ENCODE measurements at places on chromosomes 7 and 10.

DNA sequence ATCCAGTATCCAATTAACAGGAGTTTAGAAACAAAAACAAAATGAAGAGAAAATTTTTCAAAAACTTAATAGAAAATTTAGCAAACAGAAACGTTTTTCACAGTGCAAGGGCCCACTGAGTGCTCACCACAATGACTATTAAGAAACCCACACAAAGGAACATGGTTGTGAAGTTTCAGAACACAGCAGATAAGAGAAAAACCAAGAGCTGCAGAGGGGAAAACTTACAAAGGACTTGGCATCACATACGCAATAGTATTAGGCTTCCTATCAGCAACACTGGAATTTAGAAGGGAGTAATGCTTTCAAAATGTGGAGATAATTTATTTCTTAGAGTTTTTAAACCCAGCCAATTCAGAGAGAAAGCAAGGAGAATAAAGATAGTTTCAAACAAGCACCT lies 1.7 kb upstream of the C7orf25 start:
- no peak for DNase-seq

GRCh38 chr7:607938-608337 lies 88.3 kb upstream of the PDGFA start:
- DNase-seq: no peak

DNA sequence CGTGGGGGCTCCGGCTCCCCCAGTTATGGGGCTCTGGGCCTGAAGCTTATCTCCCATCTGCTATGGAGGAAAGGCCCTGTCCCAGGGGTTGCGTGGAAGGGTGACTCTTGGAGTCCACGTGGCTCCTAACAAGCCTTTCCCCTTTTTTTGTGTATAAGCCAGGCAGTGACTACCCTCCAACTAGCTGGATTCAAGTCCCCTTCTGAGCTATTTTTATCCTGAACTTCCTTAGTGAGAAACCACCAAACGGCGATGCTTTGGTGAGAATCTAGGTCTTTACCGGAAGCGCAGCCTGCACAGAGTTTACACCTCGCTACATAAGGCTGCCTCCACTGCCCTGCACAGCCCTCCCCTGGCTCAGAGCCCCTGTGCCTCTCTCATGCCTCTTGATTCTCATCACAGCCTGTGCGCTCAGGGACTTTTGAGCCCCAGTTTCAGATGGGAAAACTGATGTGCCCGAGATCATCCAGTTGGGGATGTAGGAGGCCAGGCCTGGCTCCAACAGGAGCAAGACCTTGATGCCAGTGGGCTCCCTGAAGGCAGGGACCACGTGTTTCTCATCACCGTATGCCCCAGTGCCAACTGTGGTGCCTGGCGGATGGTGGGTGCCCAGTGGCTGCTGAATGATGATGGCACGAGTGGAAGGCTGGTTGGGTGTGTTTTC lies 102.3 kb upstream of the PPIF start:
- peak; percentile 76 for DNase-seq

GRCh38 chr7:127873715-127874636 lies 157.3 kb downstream of the LRRC4 start:
- DNase-seq: no peak

GRCh38 chr10:29005988-29006387 lies 282.9 kb upstream of the LYZL1 start:
- no peak for DNase-seq

DNA sequence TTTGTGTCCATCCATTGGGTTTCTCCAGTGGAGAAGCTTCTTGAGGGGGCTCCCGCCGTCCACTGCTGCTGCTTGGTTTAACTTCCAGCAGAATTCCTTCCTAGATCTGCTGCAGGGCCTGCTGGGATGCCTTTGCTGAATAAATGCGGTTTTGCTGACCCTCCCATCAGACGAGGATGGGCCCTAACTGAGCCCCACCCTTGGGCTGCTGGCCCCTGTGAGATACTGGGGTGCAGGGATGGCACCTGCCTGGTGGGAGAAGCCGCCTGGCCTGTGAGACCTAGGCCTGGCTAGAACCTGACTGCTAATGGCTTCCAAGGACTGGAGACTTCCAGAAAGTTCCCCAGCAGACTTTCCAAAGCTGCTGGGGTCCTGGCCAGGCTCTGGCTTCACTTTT lies 43.8 kb downstream of the ZNF467 start:
- no peak for DNase-seq

- DNase-seq: no peak
Measured at GRCh38 chr7:50662996-50663395, 97.8 kb upstream of the DDC start.

- DNase-seq: no peak
Measured at GRCh38 chr7:157097056-157097329, 41.7 kb upstream of the UBE3C start.

DNA sequence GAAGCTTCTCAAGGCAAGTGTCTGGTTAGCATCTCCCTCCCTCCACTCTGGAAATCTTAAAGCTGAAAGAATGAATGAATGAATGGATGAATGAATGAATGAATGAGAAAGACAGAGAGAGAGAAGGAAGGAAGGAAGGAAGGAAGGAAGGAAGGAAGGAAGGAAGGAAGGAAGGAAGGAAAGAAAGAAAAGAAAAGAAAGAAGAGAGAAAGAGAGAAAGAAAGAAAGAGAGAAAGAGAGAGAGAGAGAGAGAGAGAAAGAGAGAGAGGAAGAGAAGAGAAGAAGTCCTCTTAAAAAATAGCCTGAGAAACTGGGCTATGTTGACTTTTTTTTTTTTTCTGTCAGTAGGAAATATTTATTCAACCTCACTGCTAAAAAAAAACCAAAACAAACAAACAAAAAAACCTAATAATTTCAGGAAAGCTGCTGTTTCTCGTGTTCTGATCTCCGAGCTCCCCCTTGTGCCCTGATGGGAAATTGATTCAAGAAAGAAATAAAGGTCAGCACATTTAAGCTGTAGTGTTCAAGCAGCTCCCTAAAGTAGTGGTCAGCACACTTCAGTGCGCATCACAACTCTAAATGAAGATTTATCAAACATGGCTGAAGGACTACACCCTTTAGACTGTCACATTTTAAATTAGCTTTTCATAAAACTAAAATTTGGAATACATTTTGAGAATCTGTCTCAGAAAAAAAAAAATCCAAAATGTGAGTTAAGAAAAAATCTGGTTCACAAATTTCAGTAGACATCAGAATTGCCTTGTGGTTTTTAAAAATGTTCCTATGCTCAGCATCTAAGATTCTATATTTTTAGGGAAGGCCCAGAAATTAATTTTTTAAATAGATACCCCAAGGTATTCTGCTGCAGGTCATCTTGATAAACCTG lies 154.3 kb downstream of the ELAPOR2 start:
- peak; percentile 30 for DNase-seq

GRCh38 chr10:33335801-33336581 lies 1.5 kb upstream of the NRP1 start:
- DNase-seq: no peak

GRCh38 chr7:142131439-142132185 lies 20.1 kb downstream of the MGAM2 start:
- DNase-seq: no peak

DNA sequence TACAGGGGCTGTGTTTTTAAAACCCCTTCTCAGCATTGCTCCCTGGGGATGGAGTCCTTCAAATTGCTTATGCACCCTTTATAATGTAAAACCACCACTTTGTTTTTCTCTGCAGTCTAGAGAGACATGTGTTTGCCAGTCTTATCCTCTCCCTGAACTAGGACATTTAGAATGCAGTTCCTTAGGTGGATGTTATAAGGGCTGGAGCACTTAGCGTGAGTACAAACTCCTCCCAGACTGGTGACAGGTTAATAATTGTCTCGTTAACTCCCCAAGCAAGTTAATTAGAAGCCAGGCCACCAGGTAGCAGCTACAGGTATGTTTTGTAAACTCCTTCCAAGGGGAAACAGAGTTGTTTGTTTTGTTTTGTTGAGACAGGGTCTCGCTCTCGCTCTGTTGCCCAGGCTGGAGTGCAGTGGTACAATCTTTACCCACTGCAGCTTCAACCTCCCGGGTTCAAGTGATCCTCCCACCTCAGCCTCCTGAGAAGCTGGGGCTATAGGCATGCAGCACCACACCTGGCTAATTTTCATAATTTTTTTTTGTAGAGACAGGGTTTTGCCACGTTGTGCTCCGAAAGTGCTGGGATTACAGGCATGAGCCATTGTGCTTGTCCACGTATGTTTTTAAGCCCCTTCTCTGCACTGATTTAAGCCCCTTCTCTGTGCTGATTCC lies 100.2 kb downstream of the FAM107B start:
- no peak for DNase-seq

DNA sequence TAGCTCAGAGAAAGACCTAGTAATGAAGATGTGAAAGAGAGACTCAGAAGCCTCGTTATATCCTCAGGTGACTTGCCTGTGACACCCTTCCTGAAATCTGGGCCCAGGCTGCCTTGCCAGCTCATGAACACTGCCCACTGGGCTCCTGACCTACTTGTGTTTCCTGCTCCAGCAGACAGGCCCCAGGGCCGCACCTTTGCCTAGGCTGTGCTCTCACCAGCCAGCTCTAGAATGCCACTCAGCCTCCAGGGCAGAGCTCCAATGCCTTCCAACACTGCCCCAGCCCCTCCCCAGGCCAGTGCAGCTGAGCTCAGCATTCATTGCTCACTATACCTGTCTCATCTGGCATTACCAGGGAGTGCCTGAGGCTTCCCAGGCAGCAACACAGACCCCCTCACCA lies 94.3 kb downstream of the DLG5 start:
- no peak for DNase-seq

- no peak for DNase-seq
Measured at GRCh38 chr7:99024066-99024465, 119.8 kb downstream of the SMURF1 start.

- no peak for DNase-seq
Measured at GRCh38 chr7:47875998-47876744, 72.1 kb downstream of the PKD1L1 start.

DNA sequence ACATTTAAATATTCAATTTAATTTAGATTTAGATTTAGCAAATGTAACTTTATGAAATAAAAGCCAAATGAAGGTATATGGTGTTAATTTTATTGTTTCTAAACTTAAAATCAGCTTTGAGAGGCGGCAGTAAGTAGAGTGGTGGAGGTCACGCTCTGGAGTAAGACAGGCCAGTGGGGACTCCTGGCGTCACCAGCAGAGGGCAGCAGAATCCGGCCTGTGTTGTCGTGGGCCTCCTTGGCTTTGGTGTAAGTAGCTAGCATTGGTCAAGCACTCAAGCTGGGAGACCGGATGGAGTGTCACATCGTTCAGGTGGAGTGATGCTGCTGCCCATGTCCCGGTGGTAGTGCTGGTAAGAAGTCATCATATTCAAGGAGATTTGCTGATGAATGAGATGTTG lies 98.7 kb upstream of the DNAJB6 start:
- DNase-seq: no peak

DNA sequence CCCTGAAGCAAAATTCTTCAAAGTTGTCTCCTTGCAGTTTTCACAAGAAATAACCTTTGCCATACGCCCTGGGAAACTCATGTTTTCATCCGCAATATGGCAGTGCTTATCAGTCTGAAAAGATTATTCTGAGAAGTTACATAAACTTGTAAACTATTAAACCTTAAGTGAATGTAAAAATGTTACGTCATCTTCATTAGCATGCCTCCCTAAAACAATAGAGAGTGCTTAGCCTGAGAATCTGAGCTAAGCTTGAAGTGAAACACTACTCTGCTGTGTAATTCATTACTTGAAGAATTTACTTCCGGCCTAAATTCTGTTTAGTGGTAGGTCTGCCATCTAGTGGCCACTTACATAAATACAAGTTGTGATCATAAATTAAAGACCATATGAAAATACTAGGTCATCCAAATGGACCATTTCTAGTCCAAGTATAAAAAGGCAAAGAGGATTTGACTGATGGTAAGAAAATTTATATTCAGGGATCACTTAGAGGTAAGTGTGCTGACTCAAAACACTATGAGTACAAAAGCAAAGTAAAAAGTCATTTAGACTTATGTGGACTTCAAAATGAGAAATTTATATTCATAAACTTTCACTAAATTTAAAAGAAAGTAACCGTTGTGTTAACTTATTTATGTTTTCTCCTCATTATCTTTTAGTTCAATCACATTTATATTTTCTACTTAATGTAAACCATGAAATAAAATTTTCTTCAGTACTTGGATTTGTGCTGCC lies 745.1 kb upstream of the LRRTM3 start:
- peak; percentile 73 for DNase-seq

GRCh38 chr7:134636008-134636449 lies 10.6 kb upstream of the BPGM start:
- DNase-seq: no peak

- DNase-seq: no peak
Measured at GRCh38 chr10:4022473-4022872, 237.5 kb upstream of the KLF6 start.

DNA sequence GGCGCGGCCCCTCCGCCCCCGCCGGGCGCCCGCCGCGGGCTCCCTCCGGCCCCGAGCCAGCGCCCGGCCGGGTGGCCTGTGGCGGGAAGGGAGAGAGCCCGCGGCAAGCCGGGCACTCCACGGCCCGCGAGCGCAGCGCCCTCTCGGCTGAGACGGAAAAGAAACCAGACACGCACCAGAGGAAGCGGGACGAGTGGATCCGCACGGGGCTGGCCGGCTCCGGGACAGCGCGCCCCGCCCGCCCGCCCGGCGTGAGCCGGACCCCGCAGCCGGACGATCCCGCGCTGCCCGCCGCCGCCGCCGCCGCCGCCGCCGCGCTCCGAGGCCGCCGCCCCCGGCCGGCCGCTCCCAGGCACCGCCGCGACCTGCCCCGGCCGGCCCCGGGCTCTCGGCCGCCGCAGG lies 300 bp downstream of the ARHGAP21 start:
- DNase-seq: no peak

DNA sequence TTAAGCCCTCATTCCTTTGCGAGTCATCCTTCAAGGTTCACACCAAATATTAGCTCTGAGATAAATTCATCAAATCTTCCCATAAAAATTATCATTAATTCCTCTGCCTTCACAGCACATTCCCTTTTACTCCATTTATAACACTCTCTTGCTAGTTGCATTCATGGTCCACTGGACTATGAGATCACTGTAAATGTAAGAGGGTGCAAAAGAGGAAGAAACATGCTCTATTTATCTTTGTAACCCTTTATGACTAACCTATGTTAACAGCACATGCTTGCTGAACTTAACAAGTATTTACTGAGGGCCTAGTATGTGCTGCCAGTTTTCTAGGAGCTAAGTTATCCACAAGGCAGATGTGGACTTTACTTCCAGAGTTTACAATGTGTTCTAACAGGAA lies 86.7 kb upstream of the TMEM168 start:
- DNase-seq: no peak

DNA sequence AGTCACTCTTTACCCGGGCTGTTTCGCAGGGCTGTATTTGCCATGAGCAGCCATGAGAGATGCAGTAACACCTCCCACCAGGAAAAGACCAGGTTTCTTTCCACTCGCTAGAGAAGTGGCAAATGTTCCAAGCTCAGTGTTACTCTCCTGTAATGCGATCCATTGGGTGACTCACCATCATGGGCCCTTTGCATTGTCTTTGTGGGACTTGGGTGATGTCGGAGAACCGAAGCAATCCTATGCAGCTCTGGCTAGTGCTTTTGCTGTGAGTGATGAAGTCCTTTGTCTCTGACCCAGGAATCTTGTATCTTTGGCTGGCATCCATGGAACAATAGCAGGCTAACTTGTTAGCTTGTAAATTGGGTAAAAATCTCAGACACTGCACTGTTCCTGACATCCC lies 40.0 kb downstream of the GHRHR start:
- DNase-seq: no peak
